ENCODE measurements at places on chromosomes 12 and 14.

- no peak for DNase-seq
Observed at GRCh38 chr12:2959505-2960389, 550 bp downstream of the TEAD4 start.

GRCh38 chr12:123040106-123040505 is 59.6 kb downstream of the ARL6IP4 start:
- no peak for DNase-seq

DNA sequence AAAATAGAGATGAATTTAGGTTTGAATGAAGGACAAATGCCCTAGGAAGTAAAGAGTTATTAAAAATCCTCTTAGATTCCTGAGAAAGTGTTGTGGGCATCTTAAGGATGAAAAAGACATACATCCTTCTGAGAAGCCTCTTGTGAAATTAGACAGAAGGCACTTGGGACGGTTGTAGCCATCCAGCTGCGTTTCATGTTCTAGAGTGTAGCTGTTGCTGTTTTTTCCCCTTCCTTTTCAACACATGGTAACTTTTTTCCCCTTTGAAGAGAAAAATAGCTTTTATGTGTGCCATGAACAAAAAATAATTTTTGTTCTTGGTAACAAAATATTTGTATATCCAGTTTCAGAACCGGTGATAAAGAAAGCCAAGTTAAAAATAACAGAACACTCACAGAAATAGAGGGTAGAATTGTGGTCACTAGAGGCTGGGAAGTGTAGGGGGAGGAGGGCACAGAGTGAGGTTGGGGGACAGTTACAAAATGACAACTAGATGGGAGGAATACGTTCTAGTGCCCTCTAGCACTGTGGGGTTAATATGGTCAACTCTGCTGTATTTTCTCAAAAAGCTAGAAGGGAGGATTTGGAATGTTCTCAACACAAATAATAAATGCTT is 58.4 kb downstream of the PTHLH start:
- no peak for DNase-seq

DNA sequence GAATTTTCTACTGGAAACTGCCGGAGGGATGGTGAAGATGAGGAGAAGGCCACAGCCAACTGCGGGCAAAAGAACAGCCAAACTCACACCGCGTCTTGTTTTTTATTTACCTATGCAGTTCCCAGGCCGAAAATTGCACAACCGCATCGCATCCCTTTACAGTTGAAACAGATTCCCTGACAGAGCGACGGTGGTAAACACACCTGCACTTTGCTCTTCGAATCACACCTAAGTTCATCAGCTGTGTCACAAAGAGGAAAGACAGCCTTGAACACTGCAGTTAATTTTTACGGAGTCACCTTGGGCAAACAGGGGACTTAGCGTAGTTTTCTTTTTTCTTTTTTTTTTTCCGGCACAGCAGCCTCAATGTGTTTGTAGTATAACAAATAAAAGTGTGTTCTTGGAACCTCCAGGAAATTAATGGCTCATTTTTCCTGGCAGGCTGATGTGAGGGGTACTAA is 272.0 kb upstream of the DIO3 start:
- DNase-seq = no peak

DNA sequence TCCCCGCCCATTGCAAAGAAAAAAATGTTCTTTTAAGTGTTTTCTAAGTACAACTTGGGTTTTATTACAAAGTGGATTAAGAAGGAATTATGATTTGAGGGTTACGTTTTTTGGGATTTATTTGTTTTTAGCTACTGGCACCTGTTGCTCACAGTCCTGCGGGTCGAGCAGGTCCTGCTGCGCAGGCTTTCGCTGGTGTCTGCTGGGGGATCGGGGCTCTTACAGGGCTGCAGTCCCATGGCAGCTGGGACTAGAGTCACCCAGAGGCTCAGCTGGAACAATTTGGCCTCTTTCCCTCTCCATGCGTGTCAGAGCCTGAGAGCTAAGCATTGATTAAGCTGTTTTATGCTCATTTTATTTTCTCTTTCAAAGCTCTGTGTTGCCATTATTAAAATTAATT is 55.6 kb upstream of the DYNC1H1 start:
- DNase-seq = no peak

DNA sequence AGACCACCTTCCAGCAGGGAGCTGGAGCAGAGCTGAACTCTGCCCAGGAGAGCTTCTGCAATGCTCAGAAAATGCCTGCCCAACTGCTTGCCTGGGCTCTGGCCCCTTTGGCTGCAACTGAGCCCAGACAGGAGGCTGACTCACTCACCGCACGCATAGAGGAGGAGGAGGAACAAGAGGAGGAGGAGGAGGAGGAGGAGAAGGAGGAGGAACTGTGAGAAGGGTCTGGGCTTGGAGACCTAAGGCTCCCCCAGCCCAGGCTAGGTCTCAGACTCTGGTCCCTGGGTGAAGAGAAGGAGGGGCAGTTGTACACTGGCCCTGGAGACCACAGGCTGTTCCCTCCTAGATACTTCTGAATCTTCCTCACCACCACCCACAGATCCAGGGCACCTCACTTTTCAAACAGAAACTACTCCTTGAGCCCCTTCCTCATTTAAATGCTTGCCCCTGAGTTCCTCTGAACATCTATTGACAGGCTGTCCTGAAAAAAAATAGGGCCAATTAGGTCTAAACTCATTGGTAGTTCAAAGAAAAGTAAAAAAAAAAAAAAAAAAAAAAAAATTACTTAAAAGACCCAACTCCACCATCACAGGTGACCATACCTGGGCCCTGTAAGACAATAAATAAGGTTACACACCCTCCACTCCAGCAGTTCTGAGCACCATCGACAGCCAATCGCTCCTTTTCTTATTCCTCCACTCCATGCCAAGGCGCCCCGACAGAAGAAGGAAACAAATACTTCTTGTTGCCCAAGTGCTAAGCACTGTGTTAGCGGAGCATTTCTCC is 674 bp downstream of the VDR start:
- no peak for DNase-seq

DNA sequence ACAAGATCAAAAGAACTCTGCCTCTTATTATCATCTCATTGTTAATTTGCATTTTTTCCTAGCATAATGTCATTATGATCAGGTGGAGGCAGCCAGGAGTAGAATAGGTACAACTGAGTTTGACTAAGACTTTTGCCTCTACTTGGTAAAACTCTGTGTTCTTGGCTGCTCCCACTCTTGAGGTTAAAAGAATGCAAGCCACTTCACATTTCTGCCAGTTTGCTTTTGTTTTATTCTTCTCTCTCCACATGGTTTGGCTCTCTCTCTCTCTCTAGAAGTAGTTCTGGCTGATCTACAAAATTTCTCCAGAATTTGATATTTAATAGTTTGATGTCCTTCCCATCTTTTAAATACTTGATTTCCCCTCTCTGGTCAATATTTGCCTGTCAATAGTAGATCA is 170.7 kb upstream of the E2F7 start:
- DNase-seq = no peak
